Activated T-cell treated with anti-CD3 and anti-CD28 coated beads, Interleukin-2, amount 50 U/mL, for 72 hours (primary cell): ENCODE measurements at places on chromosomes 6 and 20.

GRCh38 chr20:57579331-57579897 lies 18.5 kb downstream of the PCK1 start:
- H3K4me1 ChIP-seq, result no peaks in the 10 kb centered on the region
- H3K27me3 ChIP-seq, result peaks cover 46% of the 10 kb centered on the region
- no peak for DNase-seq
- no peak overlapping the region for H3K4me3 ChIP-seq
- H3K36me3 ChIP-seq, result no peaks in the 10 kb centered on the region
- H3K27ac ChIP-seq, result no peak overlapping the region

DNA sequence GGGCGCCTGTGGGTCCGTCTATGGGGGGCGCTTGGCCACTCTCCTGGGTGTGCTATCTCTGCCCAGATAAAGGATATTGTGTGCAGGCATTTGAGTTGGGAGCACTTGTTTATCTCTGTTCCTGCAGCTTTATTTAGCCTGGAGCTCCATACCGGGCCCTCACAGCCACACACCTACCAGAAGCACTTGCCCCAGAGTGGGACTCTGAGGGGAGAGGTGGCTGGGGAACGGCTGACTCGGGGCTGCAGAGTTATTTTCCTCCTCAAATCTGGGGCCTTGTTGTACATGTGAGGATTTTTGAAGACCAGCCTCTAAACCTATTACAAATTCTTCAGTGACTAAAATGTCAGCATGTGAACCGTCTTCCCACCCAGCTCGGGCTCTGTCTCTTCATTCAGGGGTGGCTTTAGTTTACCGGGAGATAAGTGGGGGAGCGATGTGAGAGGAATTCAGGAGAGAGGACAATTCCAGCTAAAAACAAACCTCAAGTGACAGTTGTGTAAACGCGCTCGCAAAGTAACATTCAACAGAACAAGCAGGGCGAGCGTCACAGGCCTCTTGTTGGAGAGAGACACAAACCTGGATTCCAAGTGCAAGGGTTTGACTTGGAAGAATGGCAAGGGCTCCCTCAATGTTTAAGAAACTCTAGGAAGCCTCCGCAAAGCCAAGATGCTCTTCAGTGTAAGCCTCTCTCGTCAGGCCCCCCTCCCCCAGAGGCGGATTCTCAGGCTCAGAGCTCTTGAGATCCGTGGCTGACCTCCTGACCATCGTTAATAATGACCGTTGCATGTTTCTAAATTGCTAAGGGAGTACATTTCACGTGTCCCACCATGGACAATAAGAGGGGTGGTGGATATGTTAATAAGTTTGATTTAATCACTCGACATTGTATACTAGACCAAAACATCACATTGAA lies 548.9 kb downstream of the QKI start:
- H3K4me3 ChIP-seq, result no peak overlapping the region
- H3K4me1 ChIP-seq, result no peaks in the 10 kb centered on the region
- H3K36me3 ChIP-seq, result no peaks in the 10 kb centered on the region
- DNase-seq, result no peak

- no peak for DNase-seq
- peaks cover 11% of the 10 kb centered on the region for H3K36me3 ChIP-seq
- no peaks in the 10 kb centered on the region for H3K4me1 ChIP-seq
- no peak overlapping the region for H3K27ac ChIP-seq
- no peaks in the 10 kb centered on the region for H3K27me3 ChIP-seq
These were observed 139.4 kb downstream of the RNGTT start for GRCh38 chr6:88823998-88824397.

DNA sequence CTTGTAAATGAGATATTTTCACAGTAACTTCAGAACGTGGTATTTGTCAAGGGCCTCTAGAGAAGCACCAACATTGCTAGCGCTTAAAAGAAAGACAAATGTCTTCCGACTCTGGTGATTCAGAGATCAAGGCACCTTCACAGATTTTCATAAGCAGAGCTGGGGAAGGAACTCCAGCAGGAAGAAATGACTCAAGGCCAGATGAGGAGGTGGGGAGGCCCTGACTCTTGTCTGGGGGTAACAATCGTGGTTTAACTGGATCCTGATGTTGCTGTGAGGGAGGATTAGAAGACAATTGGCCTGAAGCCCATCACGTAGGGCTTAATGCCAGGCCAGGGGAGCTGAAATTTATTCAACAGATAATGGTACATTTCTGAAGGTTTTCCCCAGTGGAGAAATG lies 122.9 kb upstream of the QKI start:
- no peak for DNase-seq
- no peak overlapping the region for H3K27ac ChIP-seq
- H3K36me3 ChIP-seq, result no peaks in the 10 kb centered on the region
- no peaks in the 10 kb centered on the region for H3K4me1 ChIP-seq
- no peak overlapping the region for H3K4me3 ChIP-seq

DNA sequence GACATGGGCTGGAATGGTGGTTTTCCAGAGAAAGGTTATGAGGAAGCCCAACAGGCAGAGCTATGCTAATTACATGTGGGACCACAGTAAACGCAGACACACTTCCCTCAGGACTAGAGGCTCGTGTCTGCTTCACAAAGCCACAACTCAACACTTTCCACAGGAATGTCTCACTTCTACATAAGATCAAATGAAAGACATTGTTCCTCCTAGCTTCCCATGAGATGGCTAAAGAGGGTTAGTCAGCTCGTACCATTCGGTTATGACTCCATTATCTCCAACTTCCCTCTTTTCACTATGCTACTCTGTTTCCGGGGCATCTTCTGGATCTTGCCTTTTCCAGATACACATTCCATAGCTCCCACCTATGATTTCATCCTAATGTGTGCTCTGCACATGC lies 29.1 kb upstream of the ZC3H12D start:
- H3K27me3 ChIP-seq, result no peaks in the 10 kb centered on the region
- peaks cover 56% of the 10 kb centered on the region for H3K4me1 ChIP-seq
- peaks cover 25% of the 10 kb centered on the region for H3K36me3 ChIP-seq
- no peak for DNase-seq
- no peak overlapping the region for H3K27ac ChIP-seq
- no peak overlapping the region for H3K4me3 ChIP-seq

DNA sequence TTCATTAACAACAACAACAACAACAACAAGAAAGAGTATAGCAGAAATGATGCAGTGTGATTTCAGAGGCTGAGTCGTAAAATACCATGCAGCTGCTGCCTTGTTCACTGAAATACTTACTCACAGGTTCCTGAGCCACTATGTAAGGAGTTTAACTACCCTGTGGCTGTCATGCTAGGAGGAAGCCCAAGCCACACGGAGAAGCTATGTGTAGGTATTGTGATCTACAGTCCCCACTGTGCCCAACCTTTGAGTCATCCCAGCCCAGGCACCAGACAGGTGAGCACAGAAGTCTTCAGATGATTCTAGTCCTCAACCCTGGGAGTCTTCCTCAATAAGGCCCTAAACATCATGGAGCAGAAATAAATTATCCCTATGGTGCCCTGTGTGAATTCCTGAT lies 14.6 kb upstream of the RALY start:
- no peak for DNase-seq
- no peak overlapping the region for H3K4me3 ChIP-seq
- no peaks in the 10 kb centered on the region for H3K27me3 ChIP-seq
- H3K36me3 ChIP-seq, result no peaks in the 10 kb centered on the region
- H3K27ac ChIP-seq, result no peak overlapping the region

DNA sequence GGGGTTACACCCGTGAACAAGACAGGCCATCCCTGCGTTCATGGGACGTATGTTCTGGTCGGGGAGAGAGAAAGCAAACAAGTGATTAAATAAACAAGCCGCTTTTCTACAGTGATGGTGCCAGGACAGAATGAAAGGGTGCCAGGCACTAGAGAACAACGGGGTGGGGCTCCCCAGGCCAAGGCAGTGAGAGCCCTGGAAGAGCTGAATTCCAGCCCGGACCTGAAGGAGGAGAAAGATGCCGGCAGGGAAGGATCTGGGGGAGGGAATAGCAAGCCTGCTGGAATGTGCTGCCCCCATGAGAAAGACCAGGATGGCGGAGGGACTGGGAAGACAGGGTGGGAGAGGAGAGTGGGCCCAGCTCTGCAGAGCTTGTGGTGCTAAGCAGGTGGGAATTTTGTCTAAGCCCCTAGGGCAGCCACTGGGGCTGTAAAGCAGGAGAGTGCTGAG lies 7.5 kb downstream of the SNAI1 start:
- DNase-seq, result no peak
- no peaks in the 10 kb centered on the region for H3K27me3 ChIP-seq
- H3K4me3 ChIP-seq, result no peak overlapping the region
- H3K36me3 ChIP-seq, result no peaks in the 10 kb centered on the region
- H3K27ac ChIP-seq, result no peak overlapping the region

GRCh38 chr20:50302341-50303057 lies 111.9 kb downstream of the CEBPB start:
- DNase-seq, result no peak
- H3K4me1 ChIP-seq, result peaks cover 26% of the 10 kb centered on the region
- peaks cover 15% of the 10 kb centered on the region for H3K27me3 ChIP-seq
- H3K36me3 ChIP-seq, result no peaks in the 10 kb centered on the region
- H3K27ac ChIP-seq, result no peak overlapping the region
